ENCODE measurements at places on chromosomes 16 and 17. TPM values are rescaled to one million over a fixed set of nuclear protein-coding genes. Genes with fewer than 3 reads are reported as not detected.

TXNL4B gene
- 7.3 TPM for total RNA-seq

MYH8 gene
- total RNA-seq: not detected

C16orf86 gene
- total RNA-seq: 9.6 TPM

KRT20 gene
- total RNA-seq: not detected

DLX4 gene
- total RNA-seq: not detected

PYCARD gene
- 13.8 TPM for total RNA-seq

WNT9B gene
- total RNA-seq: not detected

Measured in body of pancreas (tissue), 4 donors.